ENCODE measurements at places on chromosomes 12 and 14.

- no peak for DNase-seq
Observed at GRCh38 chr14:24609655-24610344, at the start of gene GZMH. Gene GZMH, minus strand, starts transcription at chr14:24609685. Its CDS starts 72 bp downstream, at chr14:24609613.

GRCh38 chr12:113136128-113136989 lies 798 bp upstream of the RASAL1 start:
- DNase-seq, result peak; percentile 60

GRCh38 chr12:119440803-119441360 lies 106.4 kb downstream of the CCDC60 start:
- no peak for DNase-seq

- DNase-seq, result no peak
Observed at GRCh38 chr12:76340680-76341435, 7.4 kb downstream of the BBS10 start.

Data from activated naive CD4-positive, alpha-beta T cell treated with anti-CD3 and anti-CD28 coated beads, Interleukin-2, amount 50 U/mL, for 16 hours (primary cell).